ENCODE measurements at places on chromosomes 1 and 21.

DNA sequence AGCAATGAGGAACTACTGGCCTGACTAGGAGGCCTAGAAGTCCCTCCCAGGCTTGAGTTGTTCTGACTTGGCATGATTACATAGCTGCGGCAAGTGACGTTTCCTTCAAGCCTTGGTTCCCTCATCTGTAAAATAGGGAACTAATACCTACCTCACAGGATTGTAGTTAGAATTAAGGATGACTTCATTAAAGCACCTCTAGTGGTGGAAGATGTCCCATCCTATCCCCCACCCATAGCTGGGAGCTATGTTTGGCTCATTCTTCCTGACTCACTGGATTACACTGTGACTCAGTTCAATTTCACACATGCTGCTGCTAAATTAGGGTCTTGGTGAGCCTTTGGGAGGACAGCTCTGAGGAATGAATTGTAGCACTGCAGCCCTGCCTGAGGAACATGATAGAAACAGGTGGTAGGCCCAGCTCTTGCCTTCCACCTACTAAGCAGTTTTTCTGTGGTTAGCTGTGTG, 6.0 kb upstream of the SHISA4 start:
- no peak for DNase-seq

GRCh38 chr1:208339911-208340310, 95.7 kb upstream of the PLXNA2 start:
- no peak for DNase-seq

DNA sequence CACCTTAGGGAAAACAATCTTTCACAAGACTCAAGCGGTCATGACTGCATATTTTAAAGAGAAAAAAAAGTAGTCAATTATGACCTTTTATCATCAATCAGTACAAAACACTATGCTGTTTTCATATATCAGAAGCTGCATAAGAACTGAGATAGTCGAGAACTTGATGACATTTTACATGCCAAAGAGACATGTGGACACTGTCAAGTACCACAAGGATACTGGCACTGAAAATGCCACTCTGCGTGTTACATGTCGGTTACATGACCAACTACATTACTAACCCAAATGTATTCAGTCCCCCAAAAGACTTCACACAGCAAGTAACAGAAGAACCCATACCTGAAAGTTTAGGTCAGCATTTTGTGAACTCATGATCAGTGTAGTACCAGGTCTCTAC, 975.0 kb upstream of the ADGRL4 start:
- DNase-seq, result peak; percentile 16

- peak; percentile 19 for DNase-seq
Observed at GRCh38 chr1:12359359-12360133, 129.7 kb downstream of the VPS13D start.

DNA sequence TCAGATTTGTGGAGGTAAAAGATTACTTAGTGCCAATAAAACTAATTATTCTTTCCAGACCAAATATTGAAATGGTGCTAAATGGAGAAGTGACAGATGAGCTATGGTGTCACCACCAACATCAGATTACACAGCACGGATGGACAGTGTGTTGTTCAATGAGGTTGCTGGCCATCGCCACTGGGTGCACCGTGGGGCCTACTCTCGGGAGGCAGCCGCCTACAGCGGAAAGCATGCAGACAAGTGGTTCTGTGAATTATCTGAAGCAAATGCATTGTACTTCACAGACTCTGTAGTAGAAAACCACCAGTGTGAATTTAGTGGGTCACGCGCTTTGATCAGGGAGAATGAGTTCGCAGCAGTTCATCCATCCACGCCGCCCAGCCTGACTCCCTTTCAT, 42.3 kb downstream of the GNG4 start:
- DNase-seq, result no peak

- DNase-seq, result no peak
Observed at GRCh38 chr1:50634251-50634650, 211.0 kb upstream of the DMRTA2 start.

DNA sequence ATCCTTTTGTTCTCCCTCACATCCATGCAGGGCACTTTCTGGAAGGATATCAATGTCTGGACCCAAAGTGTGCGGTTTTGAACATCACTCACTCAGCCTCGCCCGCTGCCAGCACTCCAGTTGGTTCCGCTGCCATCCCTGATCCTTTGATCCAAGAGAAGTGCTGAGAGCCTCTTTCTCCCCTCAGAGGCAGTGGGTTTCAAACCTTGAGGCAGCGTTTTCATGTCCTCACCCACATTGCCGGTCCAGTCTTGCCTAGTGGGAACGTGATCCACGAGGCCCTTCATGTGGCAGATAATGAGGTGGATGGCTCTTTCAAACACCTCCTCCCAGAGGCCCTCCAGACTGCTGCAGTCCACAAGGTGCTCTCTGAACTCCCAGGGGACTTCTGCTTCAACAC, 122.2 kb downstream of the ACTL8 start:
- DNase-seq, result no peak

GRCh38 chr1:35539824-35540261, 17.4 kb downstream of the KIAA0319L start:
- DNase-seq, result peak; percentile 53

- DNase-seq, result no peak
Observed at GRCh38 chr1:6134741-6135510, 45.2 kb downstream of the CHD5 start.

GRCh38 chr1:75132812-75133619, 1.2 kb upstream of the LHX8 start:
- no peak for DNase-seq

DNA sequence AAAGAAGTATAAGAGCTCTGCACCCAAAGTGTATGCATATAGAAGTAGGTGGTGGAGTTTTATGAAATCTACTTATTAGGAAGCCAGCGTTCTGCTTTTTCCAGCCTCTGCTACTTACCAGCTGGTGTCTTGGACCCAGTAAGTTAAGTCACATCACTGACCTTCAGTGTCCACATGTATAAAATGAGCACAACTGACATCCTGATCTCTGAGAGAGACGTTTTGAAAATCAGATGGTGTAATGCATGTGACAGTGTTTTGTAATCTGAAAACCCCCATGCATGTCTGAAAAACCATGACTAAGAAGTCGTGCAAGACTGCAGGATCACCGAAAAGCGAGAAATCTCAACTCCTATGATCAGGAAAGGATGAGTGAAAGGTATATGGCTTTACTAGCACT, 2.0 kb downstream of the CR1 start:
- DNase-seq, result no peak

DNA sequence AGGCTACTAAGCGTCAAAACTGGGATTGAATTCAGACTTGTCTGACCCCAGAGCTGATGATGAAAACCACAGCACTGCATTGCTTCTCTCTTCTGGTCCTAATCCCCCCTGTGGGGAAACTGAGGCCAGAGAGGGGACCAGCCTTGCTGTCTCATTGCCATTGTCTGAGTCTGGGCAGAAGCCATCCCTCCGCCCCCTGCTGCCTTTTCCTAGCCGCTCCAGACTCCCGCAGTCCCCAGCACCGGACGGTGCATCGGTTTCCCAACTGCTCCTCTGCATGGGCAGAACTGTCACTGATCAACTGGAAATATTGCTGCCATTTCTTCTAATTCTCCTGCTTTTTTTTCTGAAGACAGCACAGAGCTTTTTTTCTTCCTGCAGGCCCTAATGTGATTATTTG, 157.4 kb downstream of the ACTL8 start:
- DNase-seq, result no peak

GRCh38 chr1:196701144-196701543, 49.3 kb downstream of the CFH start:
- no peak for DNase-seq

GRCh38 chr1:244801246-244801645, 34.2 kb upstream of the COX20 start:
- peak; percentile 41 for DNase-seq

- DNase-seq, result no peak
Observed at GRCh38 chr1:169699707-169700106, 11.7 kb downstream of the SELL start.

GRCh38 chr1:244137725-244138124, 86.6 kb downstream of the ZBTB18 start:
- DNase-seq, result no peak

DNA sequence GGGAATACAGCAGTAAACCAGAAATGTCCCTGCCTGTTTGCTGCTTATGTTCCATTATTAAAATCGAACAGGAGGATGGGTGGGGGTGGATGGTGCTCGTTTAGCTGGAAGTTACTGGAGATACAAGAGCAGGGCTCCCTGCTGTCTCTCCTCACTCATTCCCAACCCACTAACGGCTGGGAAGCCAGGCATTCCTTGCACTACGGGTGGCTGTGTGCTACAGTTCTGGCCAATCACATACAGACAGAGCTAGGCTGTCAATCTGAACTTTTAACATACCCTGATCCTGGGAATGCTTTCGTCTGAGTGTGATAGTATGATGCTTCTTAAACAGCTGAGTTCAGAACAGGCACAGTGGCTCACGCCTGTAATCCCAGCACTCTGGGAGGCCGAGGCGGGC, 7.0 kb downstream of the SIPA1L2 start:
- no peak for DNase-seq

DNA sequence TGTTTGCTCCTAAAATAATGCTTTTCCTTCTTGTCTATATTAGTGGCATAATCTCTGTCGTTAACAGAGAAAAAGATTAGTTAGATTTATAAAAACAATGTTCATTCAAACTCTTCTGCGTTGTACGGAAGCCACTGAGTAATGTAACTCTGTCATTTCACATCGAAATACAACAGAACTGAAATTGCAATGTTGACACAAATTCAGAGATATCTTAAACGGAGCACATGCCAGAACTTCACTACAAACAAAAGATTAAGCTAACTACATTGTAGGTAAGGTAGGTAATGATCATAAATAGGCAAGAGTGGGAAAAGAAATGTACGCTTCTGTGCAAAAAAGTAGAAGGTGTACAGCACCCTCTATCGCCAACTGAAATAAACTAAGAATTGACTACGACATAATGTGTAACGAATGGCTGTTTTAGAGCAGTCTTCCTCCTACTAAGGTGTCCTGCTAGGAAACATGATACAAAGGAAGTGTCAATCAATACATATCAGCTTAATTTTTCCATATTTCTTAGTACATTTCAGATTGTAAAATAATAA, 56.6 kb downstream of the PCNX2 start:
- DNase-seq, result peak; percentile 9

DNA sequence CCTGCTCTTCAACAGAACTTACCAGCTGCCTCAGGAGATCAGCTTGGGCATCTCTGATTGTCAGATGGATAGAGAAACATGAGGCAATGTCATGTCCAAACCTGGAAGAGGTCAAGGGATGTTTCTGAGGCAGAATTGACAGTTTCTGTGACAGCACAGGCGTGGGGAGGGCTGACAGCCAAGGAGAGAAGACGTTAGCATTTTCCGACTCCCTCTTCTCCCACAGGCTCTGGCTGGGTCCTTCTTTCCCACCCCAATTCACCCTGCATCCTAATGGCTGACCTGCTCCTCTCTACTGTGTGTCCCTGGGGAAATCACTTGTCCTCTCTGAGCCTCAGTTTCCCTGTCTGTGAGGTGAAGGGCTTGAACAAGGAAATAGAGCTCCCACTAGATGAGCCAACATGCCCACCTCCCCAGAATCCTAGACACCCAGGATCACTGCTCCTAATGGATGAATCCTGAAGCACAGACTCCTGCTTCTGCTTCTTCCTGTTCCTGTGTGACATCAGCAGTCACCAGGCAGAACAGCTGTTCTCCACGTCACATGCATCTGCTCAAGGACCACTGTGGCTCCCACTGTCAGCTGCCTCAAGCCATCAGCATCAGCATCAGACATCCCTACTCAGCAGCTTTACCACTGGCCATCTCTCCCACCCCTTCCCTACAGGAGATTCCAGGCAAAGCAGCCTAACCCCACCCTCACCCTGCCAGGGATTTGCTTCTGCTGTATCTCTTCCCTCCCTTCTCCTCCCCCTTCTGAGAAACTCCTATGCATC, 408.0 kb downstream of the MATN1 start:
- no peak for DNase-seq

DNA sequence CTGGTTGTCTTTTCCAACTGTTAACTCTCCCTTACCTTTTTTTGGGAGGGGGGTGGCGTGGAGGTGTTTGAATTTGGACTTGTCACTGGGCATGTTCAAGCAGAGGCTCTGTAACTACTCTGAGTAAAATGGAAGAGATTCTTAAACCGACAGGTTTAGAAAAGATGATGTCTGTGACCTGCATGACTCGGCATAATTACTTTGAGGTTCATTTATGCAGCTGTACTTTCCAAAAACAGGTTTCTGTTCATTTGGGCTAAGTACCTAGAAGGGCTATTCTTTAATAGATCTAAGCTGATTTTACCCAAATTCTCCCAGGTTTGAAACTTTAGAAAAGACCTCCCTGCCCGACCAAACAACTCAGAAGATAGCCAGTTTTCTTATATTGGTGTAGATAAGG, 80.3 kb downstream of the SLC35A3 start:
- DNase-seq, result no peak

DNA sequence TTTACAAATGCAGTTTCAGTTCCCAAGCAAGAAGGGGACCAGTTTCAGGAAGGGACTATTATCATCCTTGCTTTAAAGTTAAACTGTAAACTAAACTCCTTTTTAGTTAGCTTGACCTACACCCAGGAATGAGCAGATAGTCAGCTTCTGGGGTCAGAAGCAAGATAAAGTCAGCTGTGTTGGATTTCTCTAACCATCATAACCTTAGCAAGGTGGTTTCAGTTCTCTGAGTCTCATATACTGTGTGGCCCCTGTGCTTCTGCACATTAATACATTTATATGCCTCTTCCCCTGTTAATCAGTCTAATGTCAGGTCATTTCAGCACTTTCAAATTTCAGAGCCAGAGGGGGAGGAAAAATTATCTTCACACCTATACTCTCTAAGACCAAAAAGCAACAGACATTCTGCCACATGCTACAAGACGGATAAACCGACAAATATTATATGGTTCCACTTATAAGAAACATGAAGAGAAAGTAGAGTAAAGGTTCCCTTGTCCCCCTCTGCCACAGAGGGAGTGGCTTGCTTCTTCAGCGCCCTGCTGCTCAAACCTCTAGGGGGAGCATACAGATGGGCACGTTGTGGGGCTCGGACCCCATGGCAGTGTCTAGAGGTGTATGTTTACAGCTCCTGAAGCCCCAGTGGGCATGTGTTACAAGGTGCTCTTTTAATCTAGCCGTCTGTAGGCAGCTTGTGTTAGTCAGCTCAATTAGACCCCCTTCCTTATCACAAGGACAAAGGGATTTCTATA, 89.1 kb downstream of the SMYD3 start:
- DNase-seq, result no peak

DNA sequence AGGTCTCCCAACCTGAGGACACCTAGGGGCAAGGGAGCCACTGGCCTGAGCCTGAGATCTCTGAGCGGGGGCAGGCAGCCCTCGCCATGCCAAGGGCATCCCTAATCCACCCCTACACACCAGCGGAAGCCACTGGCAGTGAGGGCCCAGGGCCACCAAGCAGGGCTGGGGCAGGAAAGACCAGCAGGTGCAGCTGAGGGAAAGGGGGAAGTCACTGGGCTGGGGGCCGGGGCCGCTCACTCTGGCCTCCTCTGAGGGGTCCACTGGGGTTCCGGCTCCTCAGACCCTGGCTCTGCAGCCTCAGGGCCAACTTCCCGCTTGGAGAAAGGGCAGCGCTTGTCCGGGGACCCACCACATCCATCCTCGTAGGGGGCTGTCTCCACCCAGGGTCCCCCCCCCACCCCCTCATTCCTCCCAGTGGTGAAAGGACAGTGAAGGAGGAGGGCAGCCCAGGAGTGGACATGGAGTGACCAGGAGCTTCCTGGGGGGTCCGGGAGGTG, 42.5 kb upstream of the ACTRT2 start:
- no peak for DNase-seq
